ENCODE measurements at places on chromosomes 16 and 17.
A peak's percentile ranks its signal among the peaks of the same experiment; 100 is the strongest.

- DNase-seq: peak; percentile 90
Observed at GRCh38 chr16:67183627-67184452, at the start of gene MATCAP1. Gene MATCAP1 (minus strand): TSS chr16:67183963. CDS start chr16:67180610, 3,353 bp downstream.

DNA sequence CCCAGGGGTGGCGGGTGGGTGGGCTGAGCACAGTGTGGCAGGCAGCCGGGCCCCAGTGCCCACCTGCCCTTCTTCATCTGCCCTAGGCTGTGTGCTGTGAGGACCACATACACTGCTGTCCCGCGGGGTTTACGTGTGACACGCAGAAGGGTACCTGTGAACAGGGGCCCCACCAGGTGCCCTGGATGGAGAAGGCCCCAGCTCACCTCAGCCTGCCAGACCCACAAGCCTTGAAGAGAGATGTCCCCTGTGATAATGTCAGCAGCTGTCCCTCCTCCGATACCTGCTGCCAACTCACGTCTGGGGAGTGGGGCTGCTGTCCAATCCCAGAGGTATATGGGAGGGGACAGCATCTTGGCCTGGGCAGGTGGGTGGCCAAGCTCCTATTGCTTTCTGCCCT, 6.4 kb downstream of the GRN start:
- no peak for DNase-seq

- no peak for DNase-seq
Observed at GRCh38 chr17:82392209-82392920, 20.8 kb downstream of the UTS2R start.

DNA sequence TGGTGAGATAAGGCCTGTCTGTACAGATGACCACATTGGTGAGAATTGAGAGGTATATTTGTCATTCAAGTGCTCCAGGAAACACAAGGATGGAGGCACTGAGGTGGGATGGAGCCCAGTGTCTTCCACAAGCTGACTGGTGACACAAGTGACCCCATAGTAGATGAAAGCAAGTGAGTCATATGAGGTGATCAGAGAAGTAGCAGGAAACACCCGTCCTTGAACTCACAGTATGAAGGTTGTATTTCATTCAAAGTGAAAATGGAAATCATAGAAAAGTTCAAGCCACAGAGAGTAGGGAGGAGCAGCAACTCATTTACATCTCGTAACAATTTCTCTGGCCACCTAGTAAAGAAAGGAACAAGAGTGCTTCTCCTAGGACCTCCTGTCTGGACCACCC, 609.8 kb downstream of the HS3ST4 start:
- no peak for DNase-seq

- no peak for DNase-seq
Observed at GRCh38 chr16:51180719-51181502, 29.8 kb upstream of the SALL1 start.

GRCh38 chr16:64475627-64476351, 646.1 kb downstream of the CDH11 start:
- no peak for DNase-seq

GRCh38 chr17:50847566-50847965, 12.2 kb downstream of the WFIKKN2 start:
- DNase-seq: no peak

- DNase-seq: no peak
Observed at GRCh38 chr17:9181640-9182039, 160.3 kb downstream of the NTN1 start.

- no peak for DNase-seq
Observed at GRCh38 chr17:83057793-83058265, 21.6 kb upstream of the METRNL start.

DNA sequence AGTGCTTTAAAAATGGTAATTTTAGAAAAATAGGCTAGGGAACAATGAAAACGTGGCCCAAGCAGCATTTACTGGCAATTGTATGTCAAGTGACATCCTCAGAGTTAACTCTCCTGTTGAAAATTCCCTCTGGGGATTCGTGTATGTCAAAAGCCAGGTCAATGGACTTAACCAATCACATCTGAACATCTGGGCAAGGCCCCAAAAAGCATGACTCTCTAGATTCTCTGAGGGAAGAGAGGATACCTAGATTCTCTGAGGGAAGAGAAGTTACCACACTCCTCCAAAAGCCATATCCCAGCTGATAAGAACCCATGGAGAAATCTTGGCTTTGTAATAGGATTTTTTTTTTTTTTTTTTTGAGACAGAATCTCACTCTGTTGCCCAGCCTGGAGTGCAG, 23.5 kb downstream of the NFE2L1 start:
- no peak for DNase-seq

GRCh38 chr17:4960279-4960922, 7.2 kb downstream of the SPAG7 start:
- no peak for DNase-seq

DNA sequence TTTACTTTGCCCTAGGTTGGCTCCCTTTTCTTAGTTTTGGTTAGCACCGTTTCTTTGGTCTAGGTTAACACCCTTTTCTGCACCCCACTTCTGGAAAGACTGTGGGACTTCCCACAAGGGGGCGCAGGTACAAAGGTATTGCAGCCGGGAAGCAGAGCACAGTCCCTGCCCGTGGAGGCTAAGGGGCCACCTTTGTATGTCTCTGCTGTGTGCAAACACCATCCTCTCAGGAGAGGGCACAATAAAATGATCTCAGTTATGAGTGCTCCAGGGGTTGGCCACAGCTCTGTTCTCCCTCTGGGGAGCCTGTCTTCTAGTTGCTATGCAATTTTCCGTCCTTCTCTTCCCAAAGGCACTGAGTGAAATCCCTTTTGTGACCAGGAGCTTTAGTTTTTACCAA, 28.4 kb upstream of the TMC5 start:
- no peak for DNase-seq

DNA sequence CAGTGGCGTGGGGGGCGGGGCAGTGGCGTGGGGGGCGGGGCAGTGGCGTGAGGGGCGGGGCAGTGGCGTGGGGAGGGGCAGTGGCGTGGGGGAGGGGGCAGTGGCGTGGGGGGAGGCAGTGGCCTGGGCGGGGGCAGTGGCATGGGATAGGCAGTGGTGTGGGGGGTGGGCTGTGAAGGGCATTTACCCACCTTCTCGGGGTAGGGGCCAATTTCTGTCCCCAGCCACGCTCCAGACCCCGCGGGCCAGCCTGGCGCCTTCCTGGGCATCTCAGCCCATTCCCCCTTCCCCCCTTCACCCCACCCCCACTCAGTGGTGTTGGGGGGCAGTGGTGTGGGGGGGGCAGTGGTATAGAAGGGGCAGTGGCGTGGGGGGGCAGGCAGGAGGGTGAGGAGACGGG, 92.7 kb downstream of the LITAF start:
- DNase-seq: no peak

DNA sequence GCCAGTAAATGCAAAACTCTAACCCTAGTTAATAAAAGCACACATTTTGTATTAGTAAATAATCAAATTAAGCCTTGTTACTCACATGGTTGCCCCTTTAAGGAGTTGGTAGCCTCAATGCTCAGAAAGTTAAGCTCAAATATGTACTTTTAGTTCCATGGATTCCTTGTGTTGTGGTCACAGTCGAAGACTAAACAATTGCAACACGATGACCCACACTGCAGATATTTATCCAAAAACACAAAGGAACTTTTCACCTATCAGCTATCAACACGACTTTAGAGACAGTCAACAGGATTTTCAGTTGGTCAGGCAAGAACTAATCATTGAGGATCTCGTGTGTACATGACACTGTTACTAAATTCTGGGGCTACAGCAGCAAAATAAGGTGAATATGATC, 47.4 kb upstream of the NUDT7 start:
- DNase-seq: peak; percentile 56

DNA sequence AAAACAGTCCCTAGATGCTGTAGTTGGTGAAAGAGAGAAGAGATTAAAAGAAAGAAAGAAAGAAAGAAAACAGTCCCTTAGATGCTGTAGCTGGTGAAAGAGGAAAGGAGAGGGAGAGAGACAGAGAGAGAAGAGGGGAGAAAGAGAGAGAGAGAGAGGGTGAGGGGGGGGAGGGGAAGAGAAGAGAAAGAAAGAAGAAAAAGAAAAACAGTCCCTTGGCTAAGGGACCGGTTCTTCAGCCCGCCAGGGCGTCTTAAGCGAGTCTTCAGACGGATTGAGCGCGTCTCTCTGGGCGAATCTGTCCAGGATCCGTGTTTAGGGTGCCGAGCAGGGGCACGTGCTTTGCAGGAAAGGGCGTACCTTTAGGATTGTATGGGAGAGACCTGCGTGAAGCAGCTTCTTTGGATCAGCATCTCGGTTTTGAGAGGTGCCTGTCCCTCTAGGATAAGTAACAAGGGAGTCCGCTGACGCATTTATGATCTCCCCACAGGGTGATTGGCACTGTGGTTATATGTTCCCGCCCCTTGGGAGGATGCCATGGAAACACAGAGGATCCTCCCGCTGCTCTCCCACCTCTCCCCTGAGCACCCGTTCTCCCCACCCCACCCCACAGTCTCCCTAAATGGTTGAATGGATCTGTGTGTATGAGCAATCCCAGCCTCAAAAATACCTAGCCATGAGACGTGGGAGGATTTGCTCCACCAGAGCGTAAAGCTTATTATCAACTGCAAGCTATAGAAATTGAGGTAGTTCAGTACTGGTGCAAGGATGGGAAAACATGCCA, 16.7 kb downstream of the GNGT2 start:
- no peak for DNase-seq

DNA sequence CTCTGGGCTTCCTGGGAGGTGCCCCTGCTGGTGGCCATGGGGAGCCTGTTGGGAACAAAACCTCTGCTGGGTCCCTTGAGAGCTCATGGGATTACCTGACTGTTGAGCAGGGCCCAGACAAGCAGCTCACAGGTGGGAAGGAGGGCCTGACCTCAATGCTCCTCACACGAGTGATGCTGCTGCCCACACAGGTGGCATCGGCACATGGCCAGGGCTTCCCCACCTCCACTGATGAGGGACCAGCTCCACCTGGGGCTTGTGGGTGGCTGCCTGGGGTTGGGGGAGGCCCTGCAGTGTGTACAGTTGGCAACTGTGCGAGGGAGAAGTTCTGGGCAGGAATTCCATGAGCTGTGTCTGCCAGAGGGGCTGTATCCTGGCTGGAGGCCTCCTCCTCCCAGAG, 87.8 kb upstream of the NLRP1 start:
- no peak for DNase-seq

All from AG04450 (cell line).